ENCODE measurements at places on chromosomes 7 and 10.

DNA sequence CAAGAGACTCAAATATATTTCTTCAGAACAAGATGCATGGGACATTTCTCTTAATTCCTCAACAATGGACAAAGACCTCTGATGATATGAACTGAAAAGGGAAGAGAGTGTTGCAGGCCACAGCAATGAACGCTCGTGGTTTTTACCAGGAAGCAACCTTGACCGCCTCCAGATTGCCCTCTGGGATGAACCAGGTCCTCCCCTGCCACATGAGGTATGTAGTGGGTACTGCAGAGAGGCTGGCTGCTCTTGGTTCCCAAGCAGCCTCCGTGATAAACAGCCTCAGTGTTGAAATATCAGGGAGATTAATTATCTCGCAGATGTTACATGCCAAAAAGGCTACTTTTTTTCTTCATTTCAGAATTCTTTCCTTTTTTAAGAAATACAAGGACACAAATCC, 338.8 kb downstream of the ELMO1 start:
- DNase-seq: no peak

DNA sequence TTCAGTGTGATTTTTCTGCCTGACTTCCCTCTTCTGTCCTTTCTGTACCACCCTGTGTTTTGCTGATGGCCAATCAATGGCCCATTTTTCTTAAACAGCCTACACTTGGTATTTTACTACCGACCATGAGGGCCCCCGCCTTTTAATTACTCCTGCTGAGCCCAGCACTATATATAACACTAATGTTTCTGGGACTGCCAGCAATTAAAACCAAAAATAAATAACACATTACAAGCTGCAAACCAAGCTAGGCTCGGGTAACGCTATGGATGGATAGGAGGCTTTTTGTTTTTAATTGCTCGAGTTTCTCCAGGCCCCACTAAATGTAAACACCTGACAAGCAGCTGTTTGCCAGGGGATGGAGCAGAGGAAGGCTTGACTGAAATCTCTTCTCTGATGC, 915.4 kb upstream of the AUTS2 start:
- no peak for DNase-seq

- DNase-seq: peak; percentile 51
These were observed 57.3 kb downstream of the INPP5F start for GRCh38 chr10:119782981-119783664.

DNA sequence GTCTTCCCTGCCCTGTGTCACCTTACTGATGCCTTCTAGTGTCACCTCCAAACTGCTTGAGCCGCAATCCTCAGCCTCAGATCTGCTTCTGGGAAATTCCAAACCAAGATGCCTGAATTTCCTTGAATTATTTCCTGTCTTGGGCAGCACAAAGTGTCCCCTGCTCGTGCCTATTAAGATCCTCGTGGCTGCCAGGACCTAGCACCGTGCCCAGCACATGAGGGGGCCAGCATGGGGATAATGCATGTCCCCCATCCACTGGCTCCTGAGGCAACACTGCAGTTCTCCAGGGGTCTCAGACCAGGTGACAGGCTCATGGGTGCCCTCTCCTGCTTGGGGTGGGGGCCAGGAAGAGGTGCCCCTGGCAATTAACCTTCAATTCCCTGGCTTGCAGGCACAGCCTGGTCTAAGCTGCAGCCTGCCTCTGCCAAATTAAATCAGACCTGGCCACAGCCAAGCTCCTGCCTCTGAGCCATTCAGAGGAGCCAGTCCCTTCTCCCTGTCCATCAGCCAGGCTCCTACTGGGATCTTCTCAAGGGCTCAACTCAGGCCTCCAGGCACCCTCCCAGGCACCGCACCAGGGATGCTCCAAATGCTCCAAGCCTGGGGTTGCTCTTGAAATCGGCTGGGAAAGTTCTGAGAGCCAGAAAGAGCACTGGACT, 146.6 kb downstream of the SH3PXD2A start:
- DNase-seq: no peak

DNA sequence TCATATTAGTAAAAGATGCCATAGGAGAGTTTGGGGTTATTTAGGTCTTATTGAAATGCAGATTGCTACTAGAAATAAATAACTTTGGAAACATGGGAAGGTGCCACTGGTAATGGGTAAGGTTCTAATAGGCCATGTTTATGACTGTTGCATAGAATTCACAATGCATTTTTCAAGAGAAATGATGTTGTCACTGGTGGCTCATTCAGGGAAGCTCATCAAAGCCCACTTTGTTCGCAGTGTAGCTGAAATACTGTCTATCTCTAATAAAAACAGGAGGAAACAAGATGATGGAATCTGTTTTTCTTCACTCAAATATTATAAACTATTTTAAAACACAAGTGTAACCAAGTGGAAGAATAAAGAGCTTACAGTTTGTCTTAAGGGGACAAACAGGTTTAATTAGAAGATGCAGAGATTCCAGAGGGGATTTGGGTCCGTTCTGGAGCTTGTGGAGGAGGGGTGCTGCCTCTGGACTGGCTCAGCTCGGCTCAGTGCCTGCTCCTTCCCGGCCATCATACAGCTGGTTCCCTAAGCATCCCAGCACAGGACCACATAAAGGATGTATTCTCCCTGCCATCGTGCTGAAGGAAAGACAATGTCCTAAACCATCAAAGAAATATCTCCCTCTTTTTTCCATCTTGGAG, 20.4 kb downstream of the OPALIN start:
- DNase-seq: no peak

- no peak for DNase-seq
These were observed 15.3 kb downstream of the CALML3 start for GRCh38 chr10:5540080-5540479.

DNA sequence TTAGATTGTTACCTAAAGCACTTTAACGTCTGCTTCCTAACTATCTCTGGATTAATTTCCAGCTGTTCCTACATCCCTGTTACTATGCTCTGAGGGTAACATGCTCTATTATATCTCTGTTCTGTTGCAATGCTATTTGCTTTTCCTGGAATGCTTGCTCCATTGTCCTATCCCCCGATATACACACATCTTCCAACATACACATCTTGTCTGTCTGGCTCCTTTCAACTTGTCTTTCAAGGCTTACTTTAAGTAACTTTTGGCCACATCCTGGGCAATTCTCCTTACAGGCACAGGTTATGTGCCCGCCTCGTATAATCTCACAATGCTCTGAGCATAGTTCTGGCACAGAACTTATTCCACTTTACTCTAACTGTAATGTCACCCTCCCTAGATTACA, 96.2 kb downstream of the CDK6 start:
- no peak for DNase-seq

GRCh38 chr7:97732565-97733275, 834 bp downstream of the TAC1 start:
- DNase-seq: peak; percentile 9

- no peak for DNase-seq
These were observed 15.9 kb upstream of the TBXAS1 start for GRCh38 chr7:139813151-139813550.

GRCh38 chr10:10211409-10211808, 806.3 kb upstream of the CELF2 start:
- no peak for DNase-seq

- DNase-seq: no peak
These were observed 83.6 kb downstream of the NAMPT start for GRCh38 chr7:106201164-106201563.

DNA sequence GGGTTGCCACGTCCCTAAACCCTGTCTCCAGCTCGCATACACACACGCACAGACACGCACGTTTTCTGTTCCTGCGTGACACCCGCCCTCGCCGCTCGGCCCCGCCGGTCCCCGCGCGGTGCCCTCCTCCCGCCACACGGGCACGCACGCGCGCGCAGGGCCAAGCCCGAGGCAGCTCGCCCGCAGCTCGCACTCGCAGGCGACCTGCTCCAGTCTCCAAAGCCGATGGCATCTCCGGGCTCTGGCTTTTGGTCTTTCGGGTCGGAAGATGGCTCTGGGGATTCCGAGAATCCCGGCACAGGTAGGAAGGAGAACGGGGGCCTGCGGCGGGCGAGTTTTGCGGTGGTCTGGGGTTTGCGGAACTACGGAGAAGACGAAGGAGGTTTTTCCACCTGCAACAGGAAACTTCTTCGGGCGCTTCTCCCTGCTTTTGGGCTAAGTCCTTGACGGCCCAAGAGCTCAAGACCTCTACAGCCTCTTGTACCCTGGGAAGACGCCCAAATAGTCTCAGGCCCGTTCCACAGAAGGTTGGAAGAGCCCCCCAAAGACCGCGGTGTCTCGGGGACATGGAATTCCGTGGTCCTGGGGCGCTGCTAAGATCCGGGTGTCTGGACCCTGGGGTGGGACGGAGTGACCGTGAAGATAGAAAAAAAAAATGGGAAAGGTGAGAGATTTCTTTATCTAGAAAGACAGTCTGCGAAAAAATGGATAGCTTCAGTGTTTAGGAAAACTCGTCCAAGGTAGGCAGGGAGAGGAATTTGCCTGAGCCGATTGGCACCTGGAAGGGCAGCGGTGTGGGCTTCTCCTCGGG, at the start of gene GAD2:
GAD2 (plus strand) TSS at position 190 of the 811 bp plus-strand sequence; CDS start at position 226, 36 bp downstream.
- no peak for DNase-seq

- DNase-seq: no peak
These were observed 2.3 kb upstream of the TMEM184A start for GRCh38 chr7:1558181-1558811.

DNA sequence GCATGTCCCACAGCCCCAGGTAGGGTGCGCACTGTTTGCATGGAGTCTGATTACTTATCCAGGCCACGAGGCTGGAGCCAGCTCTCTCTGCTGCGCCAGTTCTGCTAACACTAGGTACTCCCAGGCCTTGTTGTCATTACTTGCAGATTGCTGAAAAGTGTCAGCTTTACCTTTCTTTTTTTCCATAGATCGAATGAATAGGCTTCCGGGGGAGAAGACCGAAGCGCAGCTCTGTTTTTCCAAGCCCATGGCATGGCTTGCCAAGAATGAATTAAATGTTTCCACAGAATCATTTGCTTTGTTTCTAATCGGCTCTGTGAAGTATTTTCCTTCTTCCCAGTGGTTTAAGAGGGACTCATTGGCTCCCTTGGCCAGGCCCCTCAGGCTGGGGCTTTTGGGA, 285.8 kb downstream of the BMPER start:
- DNase-seq: no peak

DNA sequence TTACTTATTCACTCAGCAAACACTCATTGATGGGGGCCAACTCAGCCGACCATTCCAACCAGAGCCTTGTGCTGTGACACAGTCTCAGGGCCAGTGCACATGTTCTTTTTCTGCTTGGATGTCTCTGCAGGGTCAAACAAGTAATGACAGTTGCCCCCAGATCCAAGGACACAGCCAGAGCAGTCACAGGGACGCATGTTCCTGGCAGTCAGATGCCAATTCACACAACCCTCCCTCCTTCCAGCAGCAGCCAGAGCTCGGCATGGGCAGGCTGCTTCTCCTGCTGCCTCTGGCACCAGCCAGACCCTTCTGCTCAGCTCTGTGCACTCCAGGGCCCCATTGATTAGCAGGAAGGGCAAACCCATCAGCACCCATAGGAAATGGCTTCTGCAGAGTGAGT, 20.3 kb downstream of the DRGX start:
- DNase-seq: no peak

- no peak for DNase-seq
These were observed 727.4 kb upstream of the NRP1 start for GRCh38 chr10:34061841-34062240.

DNA sequence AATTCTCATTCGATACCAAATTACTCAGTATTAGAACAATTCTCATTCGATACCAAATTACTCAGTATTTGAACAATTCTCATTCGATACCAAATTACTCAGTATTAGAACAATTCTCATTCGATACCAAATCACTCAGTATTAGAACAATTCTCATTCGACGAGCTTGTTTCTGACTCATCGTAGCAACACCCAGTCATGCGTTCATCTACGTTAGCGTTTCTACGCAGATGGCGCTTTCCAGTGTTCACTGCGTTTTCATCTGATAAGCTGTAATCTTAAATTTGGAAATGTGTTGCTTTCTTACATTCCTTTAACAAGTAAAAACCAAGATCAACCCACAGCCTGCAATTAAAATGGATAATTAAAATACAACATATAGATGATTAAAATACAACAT, 276.3 kb downstream of the ZMYND11 start:
- DNase-seq: no peak

DNA sequence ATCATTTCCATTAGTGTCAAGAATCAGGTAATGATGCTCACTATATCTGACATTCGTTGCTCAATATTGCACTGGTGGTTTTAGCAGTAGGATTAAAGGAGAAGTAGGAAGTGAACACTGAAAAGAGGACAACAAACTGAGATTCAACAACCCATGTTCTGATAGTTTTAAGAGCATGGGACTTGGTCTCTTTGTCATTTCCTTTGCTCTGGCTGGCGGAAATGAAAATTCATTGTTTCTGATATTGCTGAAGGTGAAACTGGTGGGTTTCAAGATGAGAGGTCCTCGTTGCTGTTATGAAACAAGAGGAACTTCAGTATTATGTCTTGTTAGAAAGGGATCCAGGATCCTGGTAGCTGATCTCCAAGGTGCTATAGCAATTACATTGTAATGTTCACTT, 129.0 kb downstream of the DNAH11 start:
- DNase-seq: no peak

GRCh38 chr7:74202841-74203556, 6.8 kb upstream of the LAT2 start:
- peak; percentile 70 for DNase-seq

DNA sequence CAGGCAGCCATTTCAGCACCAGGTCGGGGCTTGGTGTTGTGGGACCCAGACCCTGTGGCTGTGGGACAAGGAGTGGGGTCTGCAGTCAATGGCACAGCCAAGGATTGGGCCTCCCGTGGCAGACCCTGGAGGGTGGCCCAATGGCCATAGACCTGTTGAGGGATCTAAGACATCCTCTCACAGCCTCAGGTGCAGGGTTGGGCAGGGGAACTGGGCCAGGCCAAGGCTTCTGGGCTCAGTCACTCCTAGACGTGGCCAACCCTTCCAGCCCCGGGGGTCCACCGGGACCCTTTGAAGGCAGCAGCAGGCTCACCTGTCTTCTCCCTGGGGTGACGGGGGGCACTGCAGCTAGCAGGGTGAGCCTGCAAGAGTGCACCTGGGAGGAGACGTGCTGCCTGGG, 45.7 kb upstream of the DPYSL4 start:
- DNase-seq: no peak

DNA sequence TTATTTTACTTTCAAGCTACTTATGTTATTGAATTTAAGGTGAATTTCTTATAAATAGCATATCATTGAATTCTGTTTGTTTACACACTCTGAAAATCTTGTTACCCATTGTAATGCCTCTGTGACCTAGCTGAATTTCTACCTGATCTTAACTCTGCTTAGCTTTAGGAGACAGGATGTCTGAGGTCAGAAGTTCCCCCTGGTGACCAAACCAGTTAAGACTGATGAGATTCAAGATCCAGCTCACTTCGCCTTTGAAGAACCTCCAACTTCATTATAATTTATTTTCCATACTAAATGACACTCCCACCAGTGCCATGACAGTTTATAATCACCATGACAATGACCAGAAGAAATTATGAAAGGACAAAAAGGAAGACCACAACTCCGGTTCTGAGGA, 213.4 kb upstream of the CDC14C start:
- no peak for DNase-seq

- no peak for DNase-seq
These were observed 11.0 kb downstream of the KIN start for GRCh38 chr10:7776777-7777176.

DNA sequence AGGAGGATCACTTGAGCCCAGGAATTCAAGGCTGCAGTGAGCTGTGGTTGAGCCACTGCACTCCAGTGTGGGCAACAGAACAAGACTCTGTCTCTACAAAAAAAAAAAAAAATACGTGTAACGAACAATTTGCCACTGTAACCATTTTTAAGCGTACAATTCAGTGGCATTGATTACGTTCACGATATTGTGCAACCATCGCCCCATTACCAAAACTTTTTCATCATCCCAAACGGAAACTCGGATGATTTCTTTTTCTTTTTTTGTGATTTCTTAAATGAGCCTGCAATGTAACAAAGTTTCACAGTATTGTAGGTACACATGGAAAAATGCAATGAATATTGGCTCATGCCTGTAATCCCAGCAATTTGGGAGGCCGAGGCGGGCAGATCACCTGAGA, 9.5 kb downstream of the GRIFIN start:
- DNase-seq: no peak

All from GM03348 (cell line).